Central memory CD8-positive, alpha-beta T cell (primary cell): ENCODE measurements at places on chromosomes 3 and 15.

DNA sequence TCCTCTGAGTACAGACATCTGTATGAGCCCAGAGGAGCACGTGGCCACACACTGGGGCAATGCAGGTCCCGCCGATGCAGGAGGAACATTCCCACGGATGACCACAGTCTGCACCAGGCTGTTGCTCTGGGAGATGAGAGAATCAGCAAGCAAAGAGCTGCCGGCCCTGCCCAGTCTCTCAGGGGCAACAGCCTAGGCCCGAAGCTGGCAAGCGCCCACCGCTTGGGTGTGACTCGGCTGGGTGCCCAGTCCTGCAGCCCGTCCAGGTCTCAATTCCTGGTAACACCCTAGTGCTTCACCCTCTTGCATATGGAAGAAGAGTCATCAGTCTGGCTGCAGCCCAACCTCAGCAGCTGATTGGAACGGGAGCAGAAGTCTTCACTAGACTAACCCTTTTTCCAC, 153.7 kb upstream of the HES1 start:
- no peak overlapping the region for H3K4me3 ChIP-seq
- DNase-seq: no peak
- H3K27ac ChIP-seq: no peak overlapping the region
- peaks cover 19% of the 10 kb centered on the region for H3K27me3 ChIP-seq
- H3K36me3 ChIP-seq: no peaks in the 10 kb centered on the region

- H3K27me3 ChIP-seq: peaks cover 72% of the 10 kb centered on the region
- H3K36me3 ChIP-seq: no peaks in the 10 kb centered on the region
- no peaks in the 10 kb centered on the region for H3K4me1 ChIP-seq
- no peak overlapping the region for H3K4me3 ChIP-seq
These were observed 194.5 kb upstream of the TBC1D5 start for GRCh38 chr3:17936736-17937480.

GRCh38 chr3:150710097-150710496, 6.4 kb upstream of the ERICH6 start:
- peaks cover 10% of the 10 kb centered on the region for H3K4me1 ChIP-seq
- H3K27ac ChIP-seq: no peak overlapping the region
- no peak for DNase-seq
- no peaks in the 10 kb centered on the region for H3K27me3 ChIP-seq

DNA sequence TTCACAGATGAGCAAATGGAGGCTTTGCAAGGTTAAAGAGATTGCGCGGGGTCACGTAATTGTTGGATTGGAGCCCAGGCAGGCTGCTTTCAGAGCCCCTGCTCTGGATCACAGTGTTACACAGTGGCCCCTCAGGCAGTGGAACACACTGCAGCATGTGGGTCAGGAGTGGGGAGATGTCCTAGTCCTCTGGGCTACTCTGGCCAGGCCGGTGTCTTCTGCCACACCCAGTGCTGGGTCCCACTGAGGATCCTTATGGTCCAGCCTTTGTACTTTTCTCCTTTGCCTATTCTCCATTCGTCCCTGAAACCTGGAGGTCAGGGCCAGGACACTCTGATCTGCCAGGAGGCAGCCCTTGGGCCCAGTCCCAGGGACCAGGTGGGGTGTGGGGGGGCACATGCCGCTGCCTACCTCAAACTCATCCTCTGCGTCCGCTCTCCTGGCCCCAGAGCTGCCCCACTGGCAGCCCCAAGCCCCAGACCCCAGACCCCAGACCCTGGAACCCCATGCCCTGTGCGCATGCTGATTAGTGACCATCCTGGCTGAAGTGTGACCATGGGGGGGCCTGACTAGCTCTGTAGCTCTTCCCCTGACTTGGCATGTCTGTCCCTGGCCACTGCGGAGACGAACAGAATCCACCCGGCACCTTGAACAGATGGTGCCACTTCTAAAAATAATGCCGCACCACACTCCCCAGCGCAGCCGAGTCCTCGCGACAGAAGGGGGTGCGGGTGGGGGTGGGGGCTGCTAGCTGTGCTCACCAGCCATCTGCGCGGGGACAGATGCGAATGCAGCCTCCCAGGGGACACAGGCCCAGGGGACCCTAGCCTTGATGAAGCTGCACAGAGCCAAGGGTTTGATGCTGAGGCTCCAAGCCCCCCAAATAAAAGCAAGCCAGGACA, 41.6 kb downstream of the ATP2B2 start:
- peaks cover 18% of the 10 kb centered on the region for H3K27me3 ChIP-seq
- no peak overlapping the region for H3K4me3 ChIP-seq
- H3K36me3 ChIP-seq: no peaks in the 10 kb centered on the region
- no peak for DNase-seq

- no peaks in the 10 kb centered on the region for H3K36me3 ChIP-seq
- H3K4me3 ChIP-seq: no peak overlapping the region
- DNase-seq: no peak
- peaks cover 81% of the 10 kb centered on the region for H3K27me3 ChIP-seq
- no peak overlapping the region for H3K27ac ChIP-seq
These were observed 25.5 kb upstream of the TAFA4 start for GRCh38 chr3:68957895-68958294.

DNA sequence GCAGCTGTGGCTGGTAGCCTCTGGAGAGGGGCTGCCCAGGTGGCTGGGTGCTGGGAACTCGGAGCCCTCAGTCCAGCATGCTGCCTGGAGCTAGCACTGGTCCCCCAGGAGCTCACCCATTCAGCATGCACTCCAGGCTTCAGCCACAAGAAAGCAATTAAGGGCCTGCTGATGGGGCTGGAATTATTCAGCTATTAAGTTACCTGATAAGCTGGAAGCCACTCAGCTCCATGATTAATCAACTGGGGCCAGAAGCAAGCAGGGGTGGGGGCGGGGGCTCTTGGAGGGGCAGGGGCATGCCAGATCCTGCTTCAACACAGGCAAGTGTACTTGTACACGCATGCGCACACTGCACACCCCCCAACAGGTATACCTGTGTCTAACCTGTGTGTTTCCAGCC, 22.1 kb upstream of the TMEM115 start:
- no peaks in the 10 kb centered on the region for H3K27me3 ChIP-seq
- H3K36me3 ChIP-seq: peaks cover 2% of the 10 kb centered on the region
- no peak overlapping the region for H3K4me3 ChIP-seq
- no peak overlapping the region for H3K27ac ChIP-seq

DNA sequence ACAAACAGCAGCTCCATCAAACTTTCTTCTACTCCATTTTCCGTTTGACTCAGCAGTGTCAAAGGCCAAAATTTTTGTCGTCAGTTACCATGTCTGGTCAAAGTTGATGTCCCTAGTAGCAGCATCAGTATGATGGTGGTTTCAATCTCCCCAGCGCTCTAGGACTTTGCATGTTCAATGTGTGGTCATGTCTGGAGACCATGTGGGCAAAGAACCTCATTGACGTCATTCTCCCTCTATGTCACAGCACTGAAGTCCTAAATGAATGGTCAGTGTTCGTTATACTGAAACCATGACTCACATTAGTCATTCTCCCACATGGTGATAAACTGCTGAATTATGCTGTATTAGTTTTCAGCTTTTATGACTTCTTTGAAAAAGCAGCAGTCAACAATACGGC, 23.2 kb downstream of the SHC4 start:
- peaks cover 49% of the 10 kb centered on the region for H3K27me3 ChIP-seq
- no peaks in the 10 kb centered on the region for H3K36me3 ChIP-seq
- no peak overlapping the region for H3K4me3 ChIP-seq
- no peak overlapping the region for H3K27ac ChIP-seq
- no peaks in the 10 kb centered on the region for H3K4me1 ChIP-seq
- no peak for DNase-seq

GRCh38 chr3:137105277-137105977, 147.6 kb downstream of the IL20RB start:
- no peaks in the 10 kb centered on the region for H3K4me1 ChIP-seq

- H3K4me3 ChIP-seq: no peak overlapping the region
- no peak overlapping the region for H3K27ac ChIP-seq
- no peaks in the 10 kb centered on the region for H3K36me3 ChIP-seq
- DNase-seq: no peak
- no peaks in the 10 kb centered on the region for H3K4me1 ChIP-seq
These were observed 137.2 kb upstream of the RAD18 start for GRCh38 chr3:9100513-9100894.

- no peaks in the 10 kb centered on the region for H3K4me1 ChIP-seq
- no peak for DNase-seq
- peak overlapping the region; percentile 49 for H3K4me3 ChIP-seq
- H3K27ac ChIP-seq: no peak overlapping the region
- H3K27me3 ChIP-seq: peaks cover 10% of the 10 kb centered on the region
These were observed 17.5 kb downstream of the CIDEC start for GRCh38 chr3:9862391-9863057.

DNA sequence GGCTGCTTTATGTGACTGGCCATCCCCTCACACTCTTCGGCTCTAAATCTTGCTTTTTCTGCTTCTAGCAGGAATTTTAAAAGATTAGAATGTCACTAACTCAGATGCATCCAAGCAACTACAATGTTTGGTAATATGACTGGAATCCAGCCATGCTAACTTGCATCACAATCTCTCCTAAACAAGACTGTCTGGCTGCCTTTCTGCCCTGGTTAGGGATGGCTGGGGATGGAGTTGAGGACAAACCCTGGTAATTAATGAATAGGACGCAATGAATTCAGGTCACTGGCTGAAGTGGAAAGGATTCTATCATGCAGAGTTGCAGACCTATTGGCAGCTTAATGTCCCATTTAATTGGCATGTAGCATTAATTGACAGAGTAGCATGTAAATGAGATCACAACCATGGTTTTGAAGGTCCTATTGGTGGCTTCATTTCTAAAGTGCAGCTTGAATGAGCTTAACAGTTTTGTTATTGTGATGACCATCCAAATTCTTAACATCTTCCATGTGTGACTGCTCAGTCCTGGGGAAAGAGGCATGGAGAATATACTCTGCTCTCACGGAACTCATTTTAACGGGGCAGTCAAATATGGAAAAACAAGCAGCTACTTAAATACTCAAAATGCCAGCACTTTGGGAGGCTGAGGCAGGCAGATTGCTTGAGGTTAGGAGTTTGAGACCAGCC, 21.7 kb downstream of the NMNAT3 start:
- H3K27ac ChIP-seq: no peak overlapping the region
- H3K36me3 ChIP-seq: peaks cover 1% of the 10 kb centered on the region
- H3K4me1 ChIP-seq: no peaks in the 10 kb centered on the region
- no peaks in the 10 kb centered on the region for H3K27me3 ChIP-seq

- no peak for DNase-seq
- no peaks in the 10 kb centered on the region for H3K36me3 ChIP-seq
- no peaks in the 10 kb centered on the region for H3K4me1 ChIP-seq
- H3K27ac ChIP-seq: no peak overlapping the region
- H3K27me3 ChIP-seq: peaks cover 44% of the 10 kb centered on the region
These were observed 46.9 kb downstream of the FAM43A start for GRCh38 chr3:194732617-194733016.
